ENCODE measurements at places on chromosomes 6 and 20.

DNA sequence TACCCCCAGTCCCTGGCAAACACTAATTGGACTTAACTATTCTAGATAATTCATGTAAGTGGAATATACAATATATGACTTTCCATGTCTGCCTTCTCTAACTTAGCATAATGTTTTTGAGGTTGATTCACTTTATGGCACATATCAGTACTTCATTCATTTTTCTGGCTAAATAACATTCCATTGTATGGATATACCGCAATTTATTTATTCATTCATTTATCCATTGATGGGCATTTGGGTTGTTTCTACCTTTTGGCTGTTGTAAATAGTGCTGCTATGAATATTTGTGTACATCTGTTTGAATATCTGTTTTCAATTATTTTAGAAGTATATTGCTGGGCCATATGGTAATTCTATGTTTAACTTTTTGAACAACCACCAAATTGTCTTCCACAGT lies 616.3 kb downstream of the UTRN start:
- no peak for DNase-seq

- no peak for DNase-seq
Observed at GRCh38 chr6:5809450-5809849, 197.3 kb downstream of the NRN1 start.

GRCh38 chr6:149209871-149210775 lies 107.4 kb upstream of the TAB2 start:
- DNase-seq = no peak

- no peak for DNase-seq
Observed at GRCh38 chr6:38269461-38270172, 370.1 kb downstream of the BTBD9 start.

DNA sequence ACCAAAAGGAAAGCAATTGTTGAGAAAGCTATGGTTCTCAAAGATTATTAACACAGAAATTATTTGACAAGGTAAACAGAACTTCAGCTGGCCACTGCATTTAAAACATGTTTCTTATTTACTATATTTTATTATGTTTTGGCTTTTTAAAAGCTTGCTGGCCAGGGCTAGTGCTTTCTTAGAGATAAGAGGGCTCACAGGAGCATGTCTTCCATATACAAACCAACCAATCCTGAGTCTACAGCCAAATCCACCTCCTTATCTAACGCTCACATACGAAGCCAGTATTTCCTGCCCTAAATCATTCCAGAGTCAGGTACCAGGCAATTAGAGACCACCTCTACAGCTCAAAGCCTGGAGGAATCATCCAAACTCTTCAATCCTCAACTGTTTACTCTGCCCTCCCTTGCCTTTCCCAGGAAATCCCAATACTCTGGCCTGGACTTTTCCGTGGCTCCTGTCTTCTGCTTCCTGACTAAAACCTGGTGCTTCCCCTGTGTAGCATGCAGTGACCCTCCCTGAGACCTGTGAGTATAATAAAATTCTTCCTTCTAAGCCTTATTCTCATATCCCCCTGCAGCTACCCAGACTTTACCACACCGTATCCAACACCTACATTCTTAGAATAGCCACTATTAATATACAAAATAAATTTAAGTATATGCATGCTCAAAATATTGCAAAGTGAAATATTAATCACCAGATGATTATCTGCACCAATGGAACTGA lies 33.2 kb downstream of the RANBP9 start:
- no peak for DNase-seq

GRCh38 chr20:11451793-11452291 lies 465.9 kb upstream of the BTBD3 start:
- no peak for DNase-seq
